ENCODE measurements at places on chromosomes 13 and 19.
A peak's percentile ranks its signal among the peaks of the same experiment; 100 is the strongest.

DNA sequence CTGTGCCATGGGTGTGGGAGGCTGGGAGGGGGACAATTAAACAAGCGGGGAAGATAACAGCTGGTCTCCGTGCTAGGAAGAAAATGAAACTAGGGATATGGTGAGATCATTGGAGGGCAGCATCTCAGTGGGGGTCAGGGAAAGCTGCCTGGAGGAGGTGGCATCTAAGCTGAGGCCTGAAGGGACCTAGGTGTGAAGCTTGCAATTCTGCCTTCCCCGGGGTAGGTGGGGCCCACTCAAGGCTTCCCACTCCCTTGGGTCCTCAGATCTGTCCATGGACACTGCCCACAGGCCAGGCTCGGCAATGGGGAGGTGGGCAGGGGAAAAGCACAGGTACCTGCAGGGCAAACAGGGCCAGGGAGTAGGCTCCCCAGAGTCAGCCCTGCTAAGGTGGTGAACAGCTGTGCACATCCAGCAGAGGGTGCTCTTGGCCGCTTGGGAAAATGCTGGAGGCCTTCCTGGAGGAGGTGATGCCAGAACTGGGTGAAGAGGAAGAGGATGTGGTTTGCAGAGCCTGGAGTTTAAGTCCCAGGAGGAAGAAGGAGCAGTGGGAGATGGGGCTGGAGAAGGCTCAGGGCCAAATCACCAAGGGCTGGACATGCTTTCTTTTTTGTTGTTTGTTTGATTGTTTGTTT is 25.7 kb upstream of the CCNE1 start:
- peak; percentile 86 for DNase-seq

GRCh38 chr13:77300176-77301037 is 26.5 kb downstream of the MYCBP2 start:
- DNase-seq: no peak

- DNase-seq: no peak
Measured at GRCh38 chr19:6042776-6043726, 65.1 kb upstream of the RANBP3 start.

GRCh38 chr13:105112561-105112960 is 1422.9 kb downstream of the EFNB2 start:
- no peak for DNase-seq

DNA sequence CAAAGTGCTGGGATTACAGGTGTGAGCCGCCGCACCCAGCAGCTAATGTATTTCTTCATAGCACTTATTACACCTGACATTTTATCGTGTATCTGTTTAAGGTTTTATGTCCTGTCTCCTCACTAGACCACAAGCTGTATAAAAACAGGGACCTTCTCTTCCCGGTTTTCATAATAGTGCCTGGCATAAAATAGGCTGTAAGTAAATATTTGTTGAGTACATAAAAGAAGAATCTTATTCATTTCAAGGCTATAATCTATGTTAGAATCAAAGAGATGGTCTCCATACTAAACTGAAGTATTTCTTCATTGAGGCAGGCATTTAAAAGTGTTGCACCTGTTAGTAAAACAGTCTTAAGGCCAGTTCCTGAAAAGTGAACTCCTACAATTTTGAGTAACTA is 194.0 kb downstream of the SHISA2 start:
- no peak for DNase-seq

- peak; percentile 68 for DNase-seq
Measured at GRCh38 chr13:78601874-78602560, 1.3 kb downstream of the POU4F1 start.

DNA sequence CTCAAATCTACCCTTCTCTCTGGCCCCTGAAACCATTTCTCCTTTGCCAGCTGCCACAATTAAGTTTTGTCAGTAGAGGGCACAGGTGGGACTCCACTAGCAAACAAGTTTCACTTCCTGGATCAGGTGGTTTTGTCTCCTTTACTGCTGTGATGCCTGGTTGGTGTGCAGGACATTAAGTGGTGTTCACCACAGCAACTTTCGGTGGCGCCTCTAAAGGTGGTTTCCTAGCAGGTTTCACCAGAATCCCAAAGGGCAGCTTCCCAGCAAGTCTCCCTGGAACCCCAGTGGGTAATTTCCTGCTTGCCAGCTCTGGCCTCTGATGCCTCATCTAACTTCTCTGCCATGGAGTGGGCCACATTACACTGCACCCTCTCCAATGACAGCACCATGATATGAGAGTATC is 16.6 kb downstream of the MED4 start:
- peak; percentile 23 for DNase-seq

DNA sequence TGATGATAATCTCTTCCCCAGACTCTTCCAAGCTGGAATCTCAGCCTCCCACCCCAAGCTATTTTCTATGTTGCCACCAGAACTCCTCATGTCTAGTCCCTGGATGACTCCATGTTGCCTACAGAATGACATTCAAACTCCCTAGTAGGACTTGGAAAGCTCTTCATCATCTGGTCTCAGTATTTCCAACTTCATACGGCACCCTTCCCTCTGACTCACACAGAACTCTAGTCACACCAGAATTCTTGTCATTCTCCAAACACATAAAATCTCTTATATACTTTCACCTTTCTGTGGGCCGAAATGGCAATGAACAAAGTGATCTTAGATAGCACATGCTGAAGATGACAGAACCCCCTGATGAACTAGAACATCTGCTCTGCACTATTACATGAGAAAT is 86.2 kb downstream of the CAB39L start:
- no peak for DNase-seq

GRCh38 chr19:42928896-42929295 is 8.1 kb downstream of the PSG7 start:
- DNase-seq: no peak

GRCh38 chr19:56900573-56901097 is 60.1 kb upstream of the PEG3 start:
- DNase-seq: no peak

DNA sequence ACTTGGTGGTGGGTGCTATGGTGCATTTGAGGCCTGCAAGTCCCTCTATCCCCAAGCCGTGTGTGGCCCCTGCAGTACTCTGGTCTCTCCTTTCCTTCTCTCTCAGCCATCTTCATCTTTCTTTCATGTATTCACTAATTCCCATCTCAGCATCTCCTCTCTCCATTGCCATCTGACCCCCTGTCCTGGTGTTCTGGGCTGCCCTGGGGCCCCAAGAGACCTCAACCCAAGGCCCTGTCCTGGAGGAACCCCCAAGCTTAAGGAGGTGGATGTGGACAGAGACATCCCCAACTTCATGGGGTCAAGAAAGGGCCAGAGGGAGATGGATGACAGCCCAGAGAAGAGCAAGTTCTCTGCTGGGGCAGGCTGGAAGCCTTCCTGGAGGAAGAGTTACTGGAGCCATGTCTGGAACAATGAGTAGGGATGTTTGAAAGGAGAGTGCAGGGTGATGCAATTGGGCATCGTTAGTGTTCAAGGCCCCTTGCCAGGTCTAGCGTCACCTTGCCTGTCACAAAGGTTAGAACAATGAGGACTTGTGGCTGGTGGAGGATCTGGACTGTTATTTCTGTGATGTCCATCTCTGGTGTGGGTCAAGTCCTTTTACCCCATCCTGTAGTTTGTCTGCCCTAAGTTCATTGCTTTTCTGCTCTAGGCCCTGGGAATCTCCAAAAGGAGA is 3.5 kb downstream of the CYP4F3 start:
- DNase-seq: no peak

GRCh38 chr19:46429999-46430398 is 1.3 kb upstream of the PNMA8C start:
- DNase-seq: no peak

DNA sequence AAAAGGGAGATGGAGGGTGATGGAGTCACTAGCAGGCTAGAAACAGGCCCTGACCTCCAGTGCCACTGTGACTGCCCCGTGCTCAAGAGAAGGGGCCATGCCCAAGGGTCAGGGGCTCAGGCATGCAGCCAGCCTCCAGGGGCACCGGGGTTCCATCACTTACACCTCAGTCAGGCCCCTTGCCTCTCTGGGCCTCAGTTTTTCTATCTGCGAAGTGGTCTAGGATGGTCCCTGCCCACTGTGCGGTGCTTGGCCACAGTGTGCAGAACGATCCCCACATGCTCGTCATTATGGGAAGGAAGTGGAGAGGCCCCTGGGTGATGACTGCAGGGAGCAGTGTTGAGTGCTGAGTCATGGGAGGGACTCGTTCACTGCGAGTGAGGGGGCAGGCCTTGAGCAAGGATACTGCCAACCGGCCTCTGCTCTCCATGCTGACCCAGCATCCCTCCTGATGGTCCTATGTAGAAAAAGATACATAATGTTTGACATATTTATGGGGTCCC is 23.1 kb downstream of the TMED1 start:
- no peak for DNase-seq

DNA sequence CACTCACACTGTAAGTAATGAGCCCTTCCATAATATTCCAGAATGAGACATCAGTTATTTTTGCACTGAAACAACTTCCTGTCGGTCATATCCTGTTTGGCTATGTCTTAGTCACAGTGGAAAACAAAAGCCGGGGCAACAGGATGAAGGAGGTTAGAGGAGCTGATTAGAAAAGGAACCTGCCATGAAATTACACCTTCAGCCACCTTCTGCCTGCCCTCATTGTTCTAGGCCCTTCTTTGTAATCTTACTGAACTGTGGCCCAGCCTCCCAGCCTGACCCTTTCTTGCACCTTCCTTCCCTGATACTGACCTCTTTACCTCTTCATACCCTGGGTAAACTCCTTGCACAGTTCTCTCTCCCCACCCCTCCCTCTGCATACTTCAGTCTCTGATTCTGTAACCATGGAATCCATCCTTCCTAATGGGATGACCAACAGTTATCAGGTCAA is 67.3 kb downstream of the DOCK9 start:
- no peak for DNase-seq

DNA sequence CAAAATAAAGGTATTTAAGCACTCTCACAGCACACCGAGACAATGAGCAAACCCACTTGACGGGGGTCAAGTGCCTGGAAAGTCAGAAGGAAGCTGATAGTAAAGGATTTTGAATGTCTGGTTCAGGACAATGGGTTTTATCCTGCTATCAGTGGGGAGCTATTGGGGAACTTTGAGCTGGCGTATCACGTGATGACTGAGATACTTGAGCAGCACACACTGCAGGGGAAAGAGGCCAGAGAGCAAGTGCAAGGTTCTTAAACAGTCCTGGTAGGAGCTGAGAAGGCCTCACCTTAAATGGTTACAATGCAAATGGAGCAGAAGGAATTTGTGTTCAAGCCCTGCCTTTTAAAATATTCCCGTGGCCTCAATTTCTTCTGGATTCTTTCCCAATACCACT is 225.3 kb downstream of the LACC1 start:
- DNase-seq: no peak

DNA sequence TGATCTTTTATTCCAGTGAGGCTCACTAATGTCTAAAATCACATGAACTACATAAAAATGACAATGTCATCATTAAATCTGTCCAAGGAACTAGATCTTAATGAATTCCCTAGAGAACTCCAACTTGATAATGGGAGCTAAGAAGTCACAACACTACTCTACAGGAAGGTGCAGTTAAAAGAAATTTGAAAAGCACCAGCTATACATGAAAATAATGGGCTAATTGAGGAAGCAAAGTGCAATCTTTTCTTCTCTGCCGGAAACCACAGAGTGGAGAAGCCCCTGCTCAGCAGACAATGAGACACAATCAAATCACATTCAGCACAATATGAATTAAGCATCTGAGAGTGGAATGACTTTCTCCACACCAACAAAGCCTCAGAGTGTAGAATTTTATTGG is 261.7 kb downstream of the LHFPL6 start:
- no peak for DNase-seq

GRCh38 chr13:32316501-32316900 is 1.2 kb downstream of the BRCA2 start:
- DNase-seq: no peak

DNA sequence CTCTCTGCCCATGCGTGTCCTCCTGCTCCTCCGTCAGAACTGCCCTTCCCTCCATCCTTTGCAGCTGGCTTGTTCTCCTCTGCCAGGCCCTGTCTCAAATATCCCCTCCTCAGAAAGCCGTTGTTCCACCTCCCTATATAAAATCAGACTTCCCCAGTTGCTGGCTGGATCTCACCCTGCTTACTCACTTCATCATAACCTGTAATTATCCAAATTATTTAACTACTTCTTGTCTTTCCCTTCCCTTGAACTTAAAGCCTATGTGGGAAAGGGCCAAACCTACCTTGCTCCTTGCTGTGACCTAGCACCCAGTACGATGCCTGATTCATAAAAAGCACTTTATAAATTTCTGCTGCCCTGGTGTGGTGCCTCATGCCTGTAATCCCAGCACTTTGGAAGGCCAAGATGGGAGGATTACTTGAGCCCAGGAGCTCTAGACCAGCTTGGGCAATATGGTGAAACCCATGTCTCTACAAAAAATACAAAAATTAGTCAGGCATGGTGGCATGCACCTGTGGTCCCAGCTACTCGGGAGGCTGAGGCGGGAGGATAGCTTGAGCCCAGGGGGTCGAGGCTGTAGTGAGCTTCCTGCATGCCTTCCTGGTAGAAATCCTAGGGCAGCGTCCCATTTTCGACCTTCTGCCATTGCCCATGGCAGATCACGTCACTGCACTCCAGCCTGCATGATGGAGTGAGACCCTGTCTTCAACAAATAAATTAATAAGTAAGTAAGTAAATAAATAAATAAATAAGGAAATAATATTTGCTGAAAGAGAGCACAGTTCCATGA is 39.5 kb upstream of the ZNF536 start:
- DNase-seq: no peak

DNA sequence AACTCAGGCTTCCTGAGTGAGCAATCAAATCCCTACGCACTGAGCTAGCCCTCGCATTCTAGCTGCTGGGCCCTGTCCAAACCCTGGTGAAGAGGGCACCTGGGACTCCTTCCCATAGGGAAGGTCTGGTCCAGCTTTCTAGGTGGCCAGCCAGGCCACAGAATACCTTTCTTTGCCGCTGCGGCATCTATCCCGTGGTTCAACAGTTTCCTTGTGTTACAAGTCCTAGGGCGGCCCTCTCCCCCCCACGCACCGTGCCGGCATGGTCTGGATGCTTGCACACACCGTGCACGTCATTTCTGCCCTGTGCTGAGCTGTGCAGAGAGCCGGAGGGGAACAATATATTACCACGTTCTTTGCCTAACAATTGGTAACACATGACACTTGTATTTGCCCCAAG is 164.6 kb upstream of the TSHZ3 start:
- DNase-seq: no peak

GRCh38 chr13:23060959-23061358 is 119.8 kb upstream of the SGCG start:
- DNase-seq: no peak

DNA sequence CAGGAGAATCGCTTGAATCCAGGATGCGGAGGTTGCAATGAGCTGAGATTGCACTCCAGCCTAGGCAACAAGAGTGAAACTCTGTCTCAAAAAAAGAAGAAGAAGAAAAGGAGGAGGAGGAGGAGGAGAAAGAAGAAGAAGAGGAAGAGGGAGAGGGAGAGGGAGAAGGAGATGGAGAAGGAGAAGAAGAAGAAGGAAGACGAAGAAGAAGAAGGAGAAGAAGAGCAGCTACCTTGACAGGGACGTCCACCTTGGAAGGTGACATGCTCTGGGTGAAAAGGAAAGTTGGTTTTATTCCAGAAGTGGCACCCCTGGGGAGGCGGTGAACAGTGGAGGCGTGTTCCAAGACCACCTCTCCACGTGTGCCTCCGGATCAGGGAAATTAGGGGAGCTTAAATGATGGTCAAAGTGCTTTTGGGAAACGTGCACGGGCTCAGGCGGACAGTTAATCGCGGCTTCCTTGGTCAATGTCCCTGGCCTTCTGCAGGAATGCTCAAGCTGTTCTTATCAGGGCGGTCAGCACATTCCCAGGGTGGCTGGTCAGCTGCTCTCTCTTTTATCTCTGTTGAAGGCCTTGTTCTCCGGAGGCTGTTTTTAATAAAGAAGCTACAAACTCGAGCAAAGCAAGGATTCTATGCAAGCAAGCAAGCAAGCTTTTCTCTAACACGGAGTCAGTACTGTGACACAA is 78.9 kb upstream of the PEG3 start:
- no peak for DNase-seq

Measured in H7 (cell line).